Activated T-cell treated with anti-CD3 and anti-CD28 coated beads for 48 hours (primary cell): ENCODE measurements at places on chromosomes 5 and 9.

DNA sequence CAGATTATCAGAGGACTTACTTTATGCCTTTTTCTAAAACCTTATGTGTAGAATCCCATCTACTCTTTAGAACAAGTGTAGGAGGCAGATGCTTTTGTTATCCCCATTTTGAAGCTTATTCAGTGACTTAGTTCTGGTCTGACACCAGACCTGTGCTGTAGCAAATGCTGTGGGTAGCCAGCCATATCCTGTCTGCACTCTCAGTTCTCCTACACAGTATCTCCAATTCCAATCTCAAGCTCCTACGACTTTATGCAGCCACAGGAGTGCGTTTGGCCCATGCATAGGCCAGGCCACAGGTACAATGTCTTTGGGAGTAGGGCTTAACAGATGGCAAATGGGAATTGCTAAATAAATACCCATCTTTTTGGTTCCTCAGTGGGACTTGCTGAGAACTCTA is 292.6 kb downstream of the MCTP1 start:
- DNase-seq = no peak

DNA sequence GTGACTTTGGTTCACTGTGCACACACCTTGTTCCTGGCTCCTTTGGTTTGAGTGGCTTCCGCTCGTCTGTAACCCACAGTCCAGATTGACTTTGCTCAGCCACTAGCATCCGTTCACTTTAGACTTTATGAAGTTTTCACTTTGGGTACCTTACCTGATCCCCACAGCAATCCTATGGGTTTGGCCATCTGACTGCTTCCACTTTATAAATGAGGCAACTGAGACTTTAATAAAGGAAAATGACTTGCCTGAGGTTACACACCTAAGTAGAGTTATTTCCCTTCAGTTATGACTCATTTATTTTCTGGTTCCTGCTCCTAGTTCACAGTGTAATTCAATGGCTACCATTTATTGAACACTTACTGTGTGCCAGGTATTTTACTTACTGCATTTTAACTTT is 94.2 kb upstream of the SAP30L start:
- DNase-seq = no peak

GRCh38 chr9:123089040-123089439 is 55.6 kb downstream of the GPR21 start:
- DNase-seq = no peak

- no peak for DNase-seq
Observed at GRCh38 chr5:149397530-149397929, 18.4 kb upstream of the IL17B start.

DNA sequence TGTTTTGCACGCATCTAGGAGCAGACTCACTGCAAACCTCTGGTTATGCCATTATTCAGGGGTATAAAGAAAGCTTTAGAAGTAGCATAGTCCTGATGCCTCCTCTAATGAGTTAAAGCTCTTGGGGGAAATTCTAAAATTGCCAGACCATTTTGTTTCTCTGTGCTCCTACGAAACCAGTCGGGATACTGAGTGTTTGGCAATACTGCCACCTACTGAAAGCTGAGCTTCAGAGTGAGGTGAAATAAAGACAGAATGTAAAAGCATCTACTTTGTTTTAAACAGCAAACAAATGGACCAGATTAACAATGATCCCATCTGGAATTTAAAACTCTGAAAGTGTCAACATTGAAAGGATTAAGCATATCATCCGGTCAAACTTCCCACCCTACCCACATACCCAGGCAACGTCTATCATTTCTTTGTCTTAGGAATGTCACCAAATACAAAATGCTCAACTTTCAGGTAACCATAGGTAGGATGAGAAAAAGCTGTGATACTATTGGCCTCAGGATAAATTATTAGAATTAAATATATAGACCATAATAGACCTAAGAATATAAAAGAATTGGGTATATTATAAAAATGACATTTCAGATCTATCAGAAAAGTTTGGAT is 77.8 kb upstream of the SHISAL2B start:
- DNase-seq = no peak

GRCh38 chr5:125813221-125813974 is 609.8 kb upstream of the GRAMD2B start:
- DNase-seq = no peak

DNA sequence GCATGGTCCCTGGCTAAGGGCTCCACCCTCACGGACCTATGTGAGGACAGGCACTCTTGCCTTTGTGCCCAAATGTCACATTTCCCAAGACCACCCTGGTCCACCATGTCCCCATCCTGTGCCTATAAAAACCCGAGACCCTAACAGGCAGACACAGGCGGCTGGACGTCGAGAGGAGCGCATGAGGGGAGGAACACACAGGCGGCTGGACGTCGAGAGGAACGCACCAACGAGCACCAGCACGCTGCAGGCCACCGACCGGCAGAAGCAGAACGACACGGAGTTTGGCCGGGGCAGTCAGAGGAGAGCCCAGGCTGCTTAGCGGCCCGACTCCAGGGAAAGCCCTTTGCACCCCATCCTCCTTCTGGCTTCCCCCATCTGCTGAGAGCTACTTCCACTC is 119.9 kb downstream of the ADAMTS2 start:
- DNase-seq = no peak

DNA sequence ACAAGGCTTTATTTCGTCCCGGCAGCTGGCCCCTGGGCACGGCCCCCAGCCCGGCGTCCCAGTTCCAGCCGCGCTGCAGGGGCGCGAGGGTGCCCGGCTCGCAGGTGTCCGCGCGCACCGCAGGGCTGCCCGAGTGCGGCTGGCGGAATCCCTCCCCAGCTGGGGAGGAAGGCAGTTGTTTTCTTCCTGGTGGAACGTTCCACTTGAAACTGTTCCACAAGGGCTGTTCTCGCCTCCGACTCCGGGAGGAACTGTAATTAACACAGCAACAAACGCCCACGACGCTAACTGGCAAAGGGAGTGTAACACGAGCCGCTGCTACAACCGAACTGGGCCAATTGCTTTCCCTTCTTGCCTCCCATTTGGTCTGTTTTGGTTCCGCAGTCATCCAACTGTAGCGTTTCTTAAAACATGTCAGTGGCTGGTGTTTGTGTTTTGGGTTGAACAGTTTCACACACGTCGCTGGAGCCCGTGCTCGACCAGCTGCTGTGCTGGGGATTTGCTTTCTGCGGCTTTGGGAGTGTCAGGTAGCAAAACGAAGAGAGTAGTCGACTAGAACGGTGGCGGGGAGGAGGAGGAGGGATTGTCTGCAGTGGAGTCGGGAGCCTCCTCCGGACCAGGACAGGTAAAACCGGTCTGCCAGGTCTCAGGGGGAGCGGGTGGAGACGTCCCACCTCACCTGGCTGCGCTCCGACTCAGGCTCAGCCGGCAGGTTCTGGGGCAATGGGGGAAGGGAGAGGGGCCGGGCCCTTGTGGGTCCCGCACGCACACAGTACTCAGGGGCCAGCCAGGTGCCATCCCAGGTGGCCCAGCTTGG is 131.6 kb upstream of the NIPBL start:
- DNase-seq = peak; percentile 18

GRCh38 chr9:134054891-134055811 is 12.7 kb downstream of the BRD3 start:
- DNase-seq = no peak

GRCh38 chr5:112935675-112936074 is 13.6 kb upstream of the REEP5 start:
- DNase-seq = no peak

DNA sequence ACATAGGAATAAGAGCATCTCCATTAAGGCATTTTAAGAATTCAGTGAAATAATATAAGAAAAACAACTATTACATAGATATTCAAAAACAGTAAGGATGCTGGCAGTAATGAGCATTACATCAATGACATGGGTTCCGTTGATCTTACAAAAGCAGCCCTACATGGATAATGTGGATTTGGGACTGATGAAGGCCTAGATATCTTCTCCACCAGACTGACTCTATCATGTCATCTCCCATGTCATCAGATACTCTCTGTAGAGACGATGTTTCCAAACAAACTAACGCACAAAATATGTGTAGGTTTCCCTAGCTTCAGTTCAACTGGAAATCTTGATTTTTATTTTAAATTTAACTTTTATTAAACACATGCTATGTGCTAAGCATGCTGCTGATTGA is 3.6 kb downstream of the LURAP1L start:
- no peak for DNase-seq

GRCh38 chr9:98789483-98790133 is 6.7 kb downstream of the ANKS6 start:
- no peak for DNase-seq

DNA sequence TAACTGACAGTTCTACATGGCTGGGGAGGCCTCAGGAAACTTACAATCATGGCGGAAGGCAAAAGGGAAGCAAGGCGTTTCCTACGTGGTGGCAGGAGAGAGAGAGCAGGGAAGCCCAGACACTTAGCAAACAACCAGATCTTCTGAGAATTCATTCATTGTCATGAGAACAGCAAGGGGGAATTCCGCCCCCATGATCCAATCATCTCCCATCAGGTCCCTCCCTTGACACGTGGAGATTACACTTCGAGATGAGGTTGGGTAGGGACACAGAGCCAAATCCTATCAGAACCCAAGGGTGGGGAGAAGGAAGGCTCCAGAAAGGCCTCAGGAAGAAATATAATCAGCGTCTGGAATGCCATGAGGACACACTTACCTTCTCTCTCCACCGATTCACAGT is 34.3 kb downstream of the KIF4B start:
- DNase-seq = no peak

DNA sequence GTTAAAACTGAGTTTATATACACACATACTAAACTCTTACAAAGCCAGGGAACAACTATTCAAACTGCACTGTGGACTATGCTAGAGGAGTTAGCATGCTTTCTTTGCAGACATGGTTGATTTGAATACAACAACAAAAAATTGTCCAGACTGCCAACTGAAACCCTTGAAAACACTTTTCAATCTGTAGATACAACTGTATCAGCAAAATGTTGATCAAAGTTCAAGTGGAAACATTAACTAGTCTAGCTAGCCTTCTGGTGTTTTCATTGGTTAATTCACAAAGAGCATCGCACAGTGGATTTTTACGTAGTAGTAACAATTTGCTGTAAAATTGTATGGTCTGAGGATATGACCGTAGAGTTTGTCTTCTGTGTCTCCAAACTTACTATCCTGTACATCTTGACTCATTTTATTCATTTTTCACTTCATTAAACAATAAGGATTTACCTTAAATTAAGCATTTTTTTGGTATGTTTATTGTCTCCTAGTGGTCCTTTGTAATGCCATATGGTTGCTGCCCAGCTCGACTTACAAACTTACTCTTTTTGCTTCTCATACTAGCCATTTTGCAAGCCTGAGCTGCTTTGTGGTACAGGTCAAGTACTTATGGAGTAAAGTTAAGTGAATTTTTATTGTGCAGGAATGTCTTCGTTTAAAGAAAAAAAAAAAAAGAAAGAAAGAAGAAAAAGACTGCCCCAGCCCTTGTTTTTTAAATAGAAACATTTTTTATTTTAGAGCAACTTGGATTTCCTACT is 123.4 kb downstream of the ZCCHC7 start:
- DNase-seq = no peak

GRCh38 chr5:176731506-176732160 is 78.7 kb upstream of the UNC5A start:
- no peak for DNase-seq

- no peak for DNase-seq
Observed at GRCh38 chr9:87569518-87569917, 71.9 kb downstream of the DAPK1 start.

GRCh38 chr5:107442452-107442851 is 228.3 kb downstream of the EFNA5 start:
- DNase-seq = no peak

GRCh38 chr5:97063251-97063650 is 79.2 kb downstream of the LIX1 start:
- no peak for DNase-seq

DNA sequence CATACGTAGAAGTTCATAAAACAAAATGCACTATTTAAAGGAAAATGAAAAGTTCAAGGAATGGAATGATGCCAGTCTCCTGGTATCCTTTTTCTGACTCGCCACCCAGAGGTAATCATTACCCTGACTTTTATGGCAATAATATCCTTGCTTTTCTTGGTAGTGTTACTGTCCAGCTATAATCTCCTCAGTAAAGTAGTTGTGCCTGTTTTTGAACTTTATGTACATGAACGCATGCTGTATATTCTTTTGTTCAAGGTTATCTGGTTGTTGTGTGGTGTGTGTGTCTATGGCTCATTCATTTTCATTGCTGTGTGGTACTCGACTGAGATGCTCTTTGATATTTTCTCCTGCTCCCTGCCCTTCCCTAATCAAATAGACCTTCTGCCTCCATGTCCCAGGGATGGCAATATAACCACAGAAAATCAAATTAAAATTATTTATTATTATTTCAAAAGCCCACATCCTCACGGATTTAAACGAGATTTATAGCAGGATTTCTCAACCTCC is 29.2 kb upstream of the FBP1 start:
- no peak for DNase-seq

DNA sequence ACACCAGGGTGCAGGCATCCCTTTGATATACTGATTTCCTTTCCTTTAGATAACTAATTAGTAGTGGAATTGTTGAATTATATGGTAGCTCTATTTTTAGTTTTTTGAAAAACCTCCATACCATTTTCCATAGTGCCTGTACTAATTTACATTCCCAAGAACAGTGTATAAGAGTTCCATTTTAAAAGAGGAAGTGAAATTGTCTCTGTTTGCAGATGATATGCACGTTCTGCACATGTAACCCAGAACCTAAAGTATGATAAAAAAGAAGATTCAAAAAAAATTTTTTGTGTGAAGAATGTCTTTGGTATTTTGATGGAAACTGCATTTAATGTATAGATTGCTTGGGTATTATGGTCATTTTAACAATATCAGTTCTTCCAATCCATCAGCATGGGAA is 424.0 kb upstream of the CCNH start:
- no peak for DNase-seq

- DNase-seq = no peak
Observed at GRCh38 chr5:37717613-37718431, 122.0 kb downstream of the GDNF start.

DNA sequence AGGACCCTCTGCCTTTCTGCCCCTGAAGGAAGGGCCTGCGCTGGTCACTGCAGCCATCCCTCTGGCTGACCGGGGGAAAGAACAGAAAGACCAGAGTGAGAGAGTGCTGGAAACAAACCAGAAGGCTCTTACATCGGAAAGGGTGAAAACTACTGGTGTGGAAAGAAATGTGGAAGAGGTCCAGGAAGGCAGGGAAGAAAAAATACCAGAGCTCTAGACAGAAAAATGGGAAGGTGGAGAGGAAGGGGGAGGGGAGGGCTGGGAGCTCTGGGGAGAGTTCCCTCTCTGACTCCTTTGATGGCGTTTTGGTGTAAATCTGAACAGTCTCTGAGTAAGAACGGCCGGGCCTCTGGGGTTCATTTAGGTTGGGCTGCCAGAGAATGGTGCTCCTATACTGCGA is 47.7 kb downstream of the COL23A1 start:
- no peak for DNase-seq

- DNase-seq = no peak
Observed at GRCh38 chr5:82540301-82540700, 262.1 kb upstream of the RPS23 start.

- DNase-seq = no peak
Observed at GRCh38 chr9:118059484-118060278, 355.5 kb downstream of the TLR4 start.

GRCh38 chr5:111691914-111692313 is 65.1 kb downstream of the NREP start:
- DNase-seq = no peak
